ENCODE measurements at places on chromosomes 6 and 20.

- DNase-seq: no peak
Observed at GRCh38 chr20:34978092-34978744, 22.6 kb downstream of the MYH7B start.

GRCh38 chr6:105620878-105621277 is 218.0 kb upstream of the PREP start:
- DNase-seq: no peak

GRCh38 chr6:1729750-1730140 is 120.0 kb downstream of the FOXC1 start:
- no peak for DNase-seq

DNA sequence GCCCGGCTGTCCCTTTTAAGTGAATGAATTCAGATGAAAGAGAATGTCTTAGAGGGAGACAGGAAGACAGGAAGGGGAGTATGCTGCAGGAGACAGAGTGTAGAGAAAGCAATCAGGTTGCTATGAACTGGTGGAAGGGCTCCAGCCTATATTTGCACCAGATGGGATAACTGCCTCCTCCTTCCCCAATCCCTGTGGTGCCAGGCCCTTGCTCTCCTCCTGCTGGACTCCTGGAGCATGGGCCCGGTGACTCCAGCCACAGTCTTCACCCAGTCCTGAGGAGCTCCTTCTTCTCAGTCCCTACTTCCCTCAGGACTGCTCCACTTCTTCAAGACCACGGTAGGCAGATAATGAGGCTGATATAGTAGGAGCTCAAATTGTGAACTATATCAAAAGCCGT is 91.8 kb downstream of the TMEM200A start:
- no peak for DNase-seq

GRCh38 chr6:27290065-27290849 is 21.8 kb downstream of the POM121L2 start:
- DNase-seq: no peak

GRCh38 chr6:154403788-154404187 is 47.2 kb upstream of the IPCEF1 start:
- DNase-seq: peak; percentile 41

- DNase-seq: no peak
Observed at GRCh38 chr20:58852543-58853271, at the start of gene GNAS. Gene GNAS, plus strand, starts transcription at chr20:58852716.
